ENCODE measurements at places on chromosomes 6 and 20.

DNA sequence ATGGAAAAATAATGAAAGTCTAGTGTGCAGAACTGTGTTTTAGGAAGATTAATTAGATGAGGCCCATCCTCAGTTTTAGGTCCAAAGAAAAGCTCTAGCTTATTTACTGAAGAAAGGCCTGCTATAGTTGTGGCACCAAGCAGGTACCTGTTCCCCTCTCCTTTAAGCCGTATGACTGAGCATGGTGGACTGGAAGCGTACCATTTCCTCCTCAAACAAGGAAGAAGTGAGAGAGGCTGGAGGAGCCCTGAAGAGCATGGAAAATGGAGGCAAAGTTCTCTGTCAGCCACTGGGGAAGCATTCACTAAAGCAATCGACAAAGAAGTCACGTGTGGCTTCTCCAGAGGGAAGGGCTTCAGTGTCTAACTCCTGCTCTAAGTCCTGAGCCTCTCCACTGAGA lies 100.2 kb downstream of the MAN1A1 start:
- DNase-seq = no peak

DNA sequence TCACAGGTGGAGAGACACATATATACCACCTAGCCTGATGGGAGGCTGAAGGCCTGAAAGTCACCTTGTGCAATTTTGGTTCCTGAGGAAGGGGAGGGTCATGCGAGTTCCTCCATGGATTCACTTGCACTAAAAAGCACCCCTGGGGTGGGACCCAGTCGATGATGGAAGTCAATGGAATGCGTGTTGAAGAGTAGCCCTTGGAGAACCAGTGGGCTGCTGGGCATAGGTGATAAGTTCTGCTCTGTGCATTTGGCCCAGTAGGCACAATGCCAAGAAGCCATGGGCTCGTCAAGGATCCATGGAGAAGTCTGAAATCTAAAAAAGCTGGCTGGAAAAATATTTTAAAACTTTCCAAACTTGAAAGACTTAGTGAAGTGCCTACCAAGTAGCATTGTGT lies 18.9 kb upstream of the SCRT2 start:
- DNase-seq = no peak

GRCh38 chr6:113997116-113997515 lies 26.2 kb upstream of the HDAC2 start:
- no peak for DNase-seq

- no peak for DNase-seq
Measured at GRCh38 chr20:18058661-18059467, 1.1 kb upstream of the OVOL2 start.

- DNase-seq = no peak
Measured at GRCh38 chr6:139253656-139254055, 38.1 kb downstream of the TXLNB start.

GRCh38 chr6:107823047-107823557 lies 1.0 kb downstream of the SCML4 start:
- DNase-seq = peak; percentile 18

- DNase-seq = no peak
Measured at GRCh38 chr6:81625216-81625615, 127.3 kb downstream of the TENT5A start.

GRCh38 chr20:63326314-63327230 lies 33.6 kb downstream of the COL20A1 start:
- DNase-seq = no peak

DNA sequence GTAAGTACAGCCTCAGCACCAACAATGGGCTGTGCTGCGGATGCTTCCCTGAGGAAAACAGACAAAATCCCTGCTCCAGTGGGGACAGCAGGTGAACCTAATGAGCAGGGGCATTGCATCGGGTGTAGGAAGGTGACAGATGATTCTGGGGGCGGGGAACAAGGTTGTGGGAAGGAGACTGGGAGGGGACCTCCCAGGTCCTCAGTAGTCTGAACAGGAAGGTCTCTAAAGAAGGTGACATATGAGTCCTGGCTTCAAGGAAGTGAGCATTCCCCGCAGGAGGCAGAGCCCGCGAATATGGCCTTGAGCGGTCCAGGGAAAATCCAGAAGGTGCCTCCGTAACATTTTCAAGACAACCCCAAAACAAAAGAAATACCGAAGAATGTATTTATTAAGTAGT lies 19.4 kb downstream of the ULBP1 start:
- no peak for DNase-seq

- DNase-seq = no peak
Measured at GRCh38 chr6:109303640-109304283, 78.5 kb downstream of the CD164 start.

- no peak for DNase-seq
Measured at GRCh38 chr6:20448828-20449227, 47.1 kb downstream of the E2F3 start.

GRCh38 chr6:139250296-139251044 lies 41.3 kb downstream of the TXLNB start:
- peak; percentile 17 for DNase-seq

GRCh38 chr6:104700371-104701185 lies 159.1 kb downstream of the HACE1 start:
- no peak for DNase-seq

DNA sequence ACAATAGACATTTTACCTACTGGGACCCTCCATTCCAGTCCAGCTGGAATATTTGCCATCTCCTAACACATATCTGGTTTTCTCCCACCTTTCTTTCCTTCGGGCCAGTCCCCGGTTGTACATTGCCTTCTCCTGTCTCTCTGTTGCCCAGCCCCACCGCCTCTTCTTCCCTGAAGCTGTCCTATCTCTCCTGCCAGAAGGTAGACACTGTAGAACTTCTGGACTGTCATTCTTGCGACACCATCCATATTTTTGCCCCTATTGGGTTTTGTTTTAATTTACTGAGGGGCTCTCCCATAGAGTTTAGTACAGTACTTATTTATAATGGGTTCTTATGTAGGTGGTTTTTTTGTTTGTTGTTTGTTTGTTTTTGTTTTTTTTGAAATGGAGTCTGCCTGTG lies 4.9 kb downstream of the PTK7 start:
- no peak for DNase-seq

- no peak for DNase-seq
Measured at GRCh38 chr6:109079981-109080380, 14.7 kb downstream of the SESN1 start.

- no peak for DNase-seq
Measured at GRCh38 chr20:33947709-33948295, 45.9 kb upstream of the RALY start.
